ENCODE measurements at places on chromosomes 6 and 20. TPM values are rescaled to one million over a fixed set of nuclear protein-coding genes. Genes with fewer than 3 reads are reported as not detected.

DNA sequence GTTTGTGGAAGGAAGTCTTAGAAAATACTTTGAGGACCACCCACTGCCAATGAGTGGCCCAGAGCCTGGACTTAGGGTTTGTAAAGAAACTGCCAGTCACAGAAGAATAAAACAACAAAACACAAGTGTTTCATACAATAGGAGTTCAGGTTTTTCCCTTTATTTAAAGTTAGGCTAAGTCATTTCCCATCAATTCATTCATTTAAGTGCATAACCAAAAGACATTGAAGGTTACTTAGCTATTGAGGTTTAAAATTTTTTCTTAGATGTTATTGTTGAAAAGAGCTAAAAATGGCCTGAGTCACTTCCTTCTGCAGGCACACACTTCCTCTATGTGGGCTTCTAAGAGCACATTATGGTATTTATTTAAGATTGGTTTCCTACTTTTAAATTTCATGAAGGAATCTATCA is 54.2 kb downstream of the ARMC2 start:
- H3K4me1 ChIP-seq: peaks cover 60% of the 10 kb centered on the region
- H3K4me3 ChIP-seq: peak overlapping the region; percentile 68
- peaks cover 4% of the 10 kb centered on the region for H3K36me3 ChIP-seq
- H3K27ac ChIP-seq: peak overlapping the region; percentile 71

Gene FAM83C
- not detected for polyA plus RNA-seq

Gene RING1
- 9.2 TPM for polyA plus RNA-seq

Gene SLC4A11
- polyA plus RNA-seq: not detected

DNA sequence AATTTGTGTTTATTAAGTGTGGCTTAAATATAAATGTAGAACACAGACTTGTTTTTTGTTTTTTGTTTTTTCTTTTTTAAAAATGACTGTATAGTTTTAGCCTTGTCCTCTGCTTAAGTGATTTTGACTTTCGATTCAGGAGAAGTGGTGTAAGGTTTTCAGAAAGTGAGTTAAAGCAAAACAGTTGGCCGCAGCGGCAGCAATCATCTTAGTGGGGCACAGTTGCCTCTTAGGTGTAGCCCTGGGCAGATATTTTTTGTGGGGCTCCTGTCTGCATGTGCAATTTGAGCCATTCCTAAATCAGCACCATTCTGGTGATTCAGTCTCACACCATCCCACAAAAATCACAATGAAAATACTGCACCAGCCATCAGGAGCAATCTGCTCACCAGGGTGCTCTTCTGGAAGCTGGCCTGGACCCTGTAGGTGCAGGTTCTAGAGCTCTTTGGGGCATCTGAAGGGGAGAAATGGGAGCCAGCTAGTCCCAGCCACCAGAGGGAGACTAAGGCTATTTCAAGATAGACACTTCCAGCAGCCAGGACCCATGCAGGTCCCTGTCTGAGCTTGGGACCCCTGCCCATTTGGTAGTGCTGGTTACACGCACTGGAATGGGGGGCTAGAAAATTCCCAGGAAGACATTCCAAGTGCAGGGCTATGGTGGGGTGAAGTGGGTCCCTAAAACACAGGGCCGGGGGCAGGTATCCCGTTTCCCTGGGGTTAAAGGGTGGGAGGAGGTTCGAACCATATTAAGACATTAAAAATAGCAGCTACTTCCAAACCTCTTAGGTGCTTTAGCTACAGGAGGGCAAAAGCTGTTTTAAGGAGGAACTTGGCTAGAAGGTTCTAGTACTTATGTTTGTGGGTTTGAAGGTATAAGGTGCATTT is 156.6 kb downstream of the NFATC2 start:
- no peaks in the 10 kb centered on the region for H3K27me3 ChIP-seq
- peaks cover 13% of the 10 kb centered on the region for H3K36me3 ChIP-seq
- H3K27ac ChIP-seq: peak overlapping the region; percentile 88
- peaks cover 84% of the 10 kb centered on the region for H3K4me1 ChIP-seq
- peak; percentile 44 for DNase-seq

Gene C20orf141
- polyA plus RNA-seq: not detected

Gene ZC2HC1B
- polyA plus RNA-seq: not detected

GRCh38 chr6:4668271-4669179 is 107.7 kb upstream of the CDYL start:
- no peak for DNase-seq
- no peaks in the 10 kb centered on the region for H3K4me1 ChIP-seq
- no peak overlapping the region for H3K27ac ChIP-seq
- H3K27me3 ChIP-seq: peaks cover 2% of the 10 kb centered on the region

- H3K27me3 ChIP-seq: no peaks in the 10 kb centered on the region
- H3K4me3 ChIP-seq: peak overlapping the region; percentile 24
- peak overlapping the region; percentile 80 for H3K27ac ChIP-seq
- no peaks in the 10 kb centered on the region for H3K36me3 ChIP-seq
- peaks cover 58% of the 10 kb centered on the region for H3K4me1 ChIP-seq
These were observed 18.7 kb downstream of the TFEB start for GRCh38 chr6:41716516-41717391.

DNA sequence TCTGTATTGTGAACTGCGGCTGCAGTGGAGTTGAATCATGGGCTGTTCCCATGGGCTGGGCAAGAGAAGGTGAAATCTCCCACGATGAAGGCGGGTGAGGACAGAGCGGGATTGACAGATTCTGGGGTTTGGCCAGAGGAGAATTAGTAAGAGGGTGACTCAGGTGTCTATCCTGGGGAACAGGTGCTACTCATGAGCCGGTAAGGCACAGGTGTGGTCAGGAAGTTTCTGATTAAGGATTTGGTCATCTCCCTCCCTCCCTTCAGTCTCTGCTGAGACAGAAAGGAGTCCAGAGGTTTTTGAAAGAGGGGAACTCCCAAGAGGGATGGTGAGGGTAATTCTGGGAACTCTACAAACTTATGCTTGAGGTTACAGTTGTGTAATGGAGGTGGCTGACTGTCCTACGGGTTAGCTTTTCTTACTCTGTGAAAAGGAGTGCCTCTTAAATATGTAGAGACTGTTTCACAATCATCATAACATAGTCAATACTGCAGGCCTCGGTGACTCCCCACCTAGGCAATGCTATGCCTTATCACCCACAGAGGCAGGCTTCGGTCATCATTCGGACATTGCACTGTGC is 31.5 kb downstream of the SERPINB1 start:
- H3K36me3 ChIP-seq: peaks cover 6% of the 10 kb centered on the region
- no peaks in the 10 kb centered on the region for H3K27me3 ChIP-seq
- H3K27ac ChIP-seq: no peak overlapping the region
- H3K4me1 ChIP-seq: peaks cover 4% of the 10 kb centered on the region

DNA sequence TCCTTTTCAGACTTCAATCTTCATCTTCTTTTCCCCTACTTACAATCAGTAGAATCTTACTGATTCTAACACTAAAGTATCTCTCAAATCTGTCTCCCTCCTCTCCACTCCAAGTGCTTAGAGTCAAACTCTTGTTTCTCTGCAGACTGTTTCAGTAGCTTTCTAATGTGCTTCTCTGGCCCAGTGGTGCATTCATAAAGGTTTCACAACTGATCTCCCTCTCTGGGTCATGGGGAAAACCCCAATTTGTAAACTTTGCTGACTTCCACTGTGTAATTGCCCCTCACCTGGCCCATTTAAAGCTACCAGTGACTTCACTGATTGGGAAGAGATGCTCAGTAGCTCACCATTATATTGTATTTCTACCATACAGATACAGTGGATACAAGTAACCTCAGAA is 183.6 kb downstream of the FAXC start:
- no peaks in the 10 kb centered on the region for H3K4me1 ChIP-seq
- no peak for DNase-seq
- no peaks in the 10 kb centered on the region for H3K36me3 ChIP-seq
- H3K27me3 ChIP-seq: no peaks in the 10 kb centered on the region

Gene FAM110A
- polyA plus RNA-seq: 20.7 TPM

DNA sequence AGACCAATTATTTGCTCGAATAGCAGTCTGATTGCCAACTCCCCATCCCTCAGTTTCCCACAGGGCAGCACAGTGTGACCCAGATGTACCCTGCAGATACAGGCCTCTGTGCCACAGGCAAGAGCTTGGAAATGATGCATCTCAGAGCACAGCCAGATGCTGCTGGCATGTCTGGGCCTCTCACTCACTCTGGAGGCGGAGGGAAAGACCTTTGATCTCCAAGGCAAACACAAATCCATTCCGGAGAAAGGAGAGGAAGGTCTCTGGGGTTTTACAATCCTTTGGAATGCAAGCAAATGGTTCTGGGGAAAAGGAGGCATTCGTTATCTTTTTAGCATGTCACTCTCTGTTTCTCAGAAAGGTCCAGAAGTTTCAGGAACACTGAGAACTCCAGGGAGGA is 74.2 kb downstream of the RIOK1 start:
- H3K27ac ChIP-seq: no peak overlapping the region
- DNase-seq: no peak
- H3K4me3 ChIP-seq: no peak overlapping the region
- no peaks in the 10 kb centered on the region for H3K36me3 ChIP-seq

Gene MROH8
- polyA plus RNA-seq: 2.1 TPM

- H3K4me1 ChIP-seq: no peaks in the 10 kb centered on the region
- H3K4me3 ChIP-seq: no peak overlapping the region
- H3K36me3 ChIP-seq: no peaks in the 10 kb centered on the region
- no peak overlapping the region for H3K27ac ChIP-seq
- no peaks in the 10 kb centered on the region for H3K27me3 ChIP-seq
These were observed 146.5 kb downstream of the SYCP2 start for GRCh38 chr20:59786801-59787537.

Gene COQ3
- 9.9 TPM for polyA plus RNA-seq

DNA sequence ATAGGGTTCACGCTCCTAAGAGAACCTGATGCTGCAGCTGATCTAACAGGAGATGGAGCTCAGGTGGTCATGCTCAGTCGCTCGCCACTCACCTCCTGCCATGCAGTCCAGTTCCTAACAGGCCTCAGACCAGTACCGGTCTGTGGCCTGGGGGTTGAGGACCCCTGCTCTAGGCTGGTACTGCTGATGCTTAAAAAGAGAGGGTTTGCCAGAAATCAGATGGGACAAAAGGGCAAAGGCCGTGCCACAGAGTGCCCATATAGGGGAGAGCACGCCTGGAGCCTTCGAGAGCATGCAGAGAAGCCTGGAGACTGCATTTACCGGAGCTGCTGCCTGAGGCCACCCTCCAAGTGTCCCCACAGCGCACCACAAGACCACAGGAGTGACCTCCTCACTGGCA is 75.5 kb downstream of the PTPN1 start:
- H3K36me3 ChIP-seq: peaks cover 2% of the 10 kb centered on the region
- H3K27me3 ChIP-seq: peaks cover 4% of the 10 kb centered on the region
- no peak for DNase-seq
- no peak overlapping the region for H3K4me3 ChIP-seq
- peak overlapping the region; percentile 30 for H3K27ac ChIP-seq

DNA sequence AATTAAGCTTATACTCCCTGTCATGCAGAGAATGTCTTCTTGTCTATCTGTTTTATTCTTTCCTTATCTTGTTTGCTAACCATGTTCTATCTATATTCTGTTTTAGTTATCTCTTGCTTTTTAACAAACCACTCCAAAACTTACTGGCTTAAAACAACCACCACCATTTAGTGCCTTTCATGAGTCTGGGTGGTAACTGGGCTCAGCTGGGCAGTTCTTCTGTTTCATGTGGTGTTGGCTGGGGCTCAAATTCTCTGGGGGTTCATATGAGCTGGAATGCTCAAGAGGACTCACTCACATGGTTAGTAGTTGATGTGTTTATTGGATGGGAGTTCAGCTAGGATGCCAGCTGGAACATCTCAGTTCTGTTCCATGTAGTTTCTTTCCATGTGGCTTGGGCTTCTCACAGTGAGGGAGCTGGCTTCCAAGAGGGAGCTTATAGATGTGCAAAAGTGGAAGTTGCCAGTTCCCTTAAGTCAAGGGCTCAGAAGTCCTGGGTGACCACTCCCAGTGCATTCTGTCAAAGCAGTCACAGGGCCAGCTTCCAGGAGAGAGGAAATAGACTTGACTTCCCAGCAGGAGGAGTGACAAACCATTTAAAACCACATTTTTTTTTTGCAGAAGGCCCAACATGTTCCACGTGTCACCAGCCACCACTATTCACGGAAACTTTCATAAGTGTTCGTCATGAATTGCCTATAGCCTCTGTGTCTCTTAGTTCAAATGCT is 70.4 kb downstream of the PLCB4 start:
- H3K4me3 ChIP-seq: no peak overlapping the region
- no peaks in the 10 kb centered on the region for H3K4me1 ChIP-seq
- DNase-seq: no peak
- H3K36me3 ChIP-seq: no peaks in the 10 kb centered on the region
- H3K27me3 ChIP-seq: peaks cover 1% of the 10 kb centered on the region
- no peak overlapping the region for H3K27ac ChIP-seq

Gene HTR1B
- polyA plus RNA-seq: not detected

Gene ZNF451
- 11.8 TPM for polyA plus RNA-seq

Gene FRS3
- polyA plus RNA-seq: 0.80 TPM

DNA sequence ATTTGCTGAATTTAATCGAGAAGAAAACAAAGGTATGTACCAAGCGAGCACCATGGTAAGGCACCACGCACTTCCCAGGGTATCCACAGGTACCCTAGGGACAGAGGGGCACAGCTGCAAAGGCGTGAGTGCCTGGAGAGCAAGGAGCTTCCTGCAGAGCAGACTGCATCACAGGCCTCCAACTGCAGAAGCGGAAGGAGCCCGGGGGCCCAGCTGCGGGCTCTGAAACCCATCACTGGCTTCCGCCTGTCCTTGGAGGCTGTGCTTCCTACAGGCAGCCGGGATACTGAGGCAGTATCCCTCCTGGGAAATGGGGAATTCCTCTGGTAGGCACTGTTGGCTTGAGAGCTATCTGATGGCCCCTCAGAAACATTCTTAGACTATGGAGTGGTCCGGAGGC is 217.4 kb upstream of the GMDS start:
- no peak overlapping the region for H3K4me3 ChIP-seq
- H3K4me1 ChIP-seq: no peaks in the 10 kb centered on the region
- H3K27ac ChIP-seq: no peak overlapping the region

DNA sequence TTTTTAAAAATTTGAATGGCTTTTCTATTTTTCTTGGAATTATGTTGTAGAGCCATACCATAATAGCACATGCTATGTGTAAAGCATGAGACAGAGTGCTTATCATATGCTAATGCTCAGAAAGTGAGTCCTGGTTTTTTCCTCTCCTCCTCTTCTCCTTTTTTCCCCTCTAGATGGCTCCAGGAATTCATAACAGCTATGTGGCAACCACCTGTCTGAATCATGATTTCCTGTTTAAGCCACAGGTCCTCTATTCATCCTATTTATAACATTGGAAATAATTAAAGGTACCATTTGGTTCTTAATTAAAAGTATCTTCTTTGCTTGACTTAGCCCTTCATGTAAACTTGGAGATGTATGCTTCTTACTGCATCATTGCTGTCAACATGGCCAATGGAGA is 260.0 kb upstream of the MAP3K7 start:
- H3K4me3 ChIP-seq: no peak overlapping the region
- DNase-seq: no peak
- H3K27ac ChIP-seq: no peak overlapping the region
- no peaks in the 10 kb centered on the region for H3K36me3 ChIP-seq
- H3K4me1 ChIP-seq: no peaks in the 10 kb centered on the region

- H3K27me3 ChIP-seq: no peaks in the 10 kb centered on the region
- no peak overlapping the region for H3K27ac ChIP-seq
- no peaks in the 10 kb centered on the region for H3K4me1 ChIP-seq
- no peak overlapping the region for H3K4me3 ChIP-seq
- DNase-seq: no peak
These were observed 397.3 kb upstream of the NRSN1 start for GRCh38 chr6:23728707-23729106.

All from immature natural killer cell (primary cell).